NCI-H2171 (cell line): ENCODE measurements at places on chromosomes 5 and 9.

GRCh38 chr9:122355336-122355875 lies 15.4 kb upstream of the PTGS1 start:
- no peak for DNase-seq

- DNase-seq: no peak
These were observed 32.9 kb upstream of the CEP72 start for GRCh38 chr5:579211-579610.

GRCh38 chr5:159780246-159780645 lies 136.0 kb upstream of the ADRA1B start:
- no peak for DNase-seq

DNA sequence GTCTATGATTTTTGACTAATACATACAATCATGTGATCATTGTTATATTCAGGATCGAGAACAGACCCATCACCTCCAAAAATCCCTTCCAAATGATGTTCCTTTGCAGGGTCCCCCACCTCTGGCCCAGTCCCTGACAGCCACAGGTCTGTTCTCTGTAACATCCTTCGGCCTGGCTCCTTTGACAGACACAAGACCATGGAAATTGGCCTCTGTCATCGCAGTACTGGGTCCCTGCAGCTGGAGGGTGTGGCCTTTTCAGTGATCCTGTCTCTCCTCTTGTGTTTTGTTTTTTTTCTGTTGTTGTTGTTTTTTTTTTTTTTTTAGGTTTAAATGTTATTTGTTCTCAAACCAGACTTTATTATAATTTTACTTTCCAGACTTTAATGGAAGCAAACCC lies 27.4 kb upstream of the ANKRD33B start:
- DNase-seq: no peak

DNA sequence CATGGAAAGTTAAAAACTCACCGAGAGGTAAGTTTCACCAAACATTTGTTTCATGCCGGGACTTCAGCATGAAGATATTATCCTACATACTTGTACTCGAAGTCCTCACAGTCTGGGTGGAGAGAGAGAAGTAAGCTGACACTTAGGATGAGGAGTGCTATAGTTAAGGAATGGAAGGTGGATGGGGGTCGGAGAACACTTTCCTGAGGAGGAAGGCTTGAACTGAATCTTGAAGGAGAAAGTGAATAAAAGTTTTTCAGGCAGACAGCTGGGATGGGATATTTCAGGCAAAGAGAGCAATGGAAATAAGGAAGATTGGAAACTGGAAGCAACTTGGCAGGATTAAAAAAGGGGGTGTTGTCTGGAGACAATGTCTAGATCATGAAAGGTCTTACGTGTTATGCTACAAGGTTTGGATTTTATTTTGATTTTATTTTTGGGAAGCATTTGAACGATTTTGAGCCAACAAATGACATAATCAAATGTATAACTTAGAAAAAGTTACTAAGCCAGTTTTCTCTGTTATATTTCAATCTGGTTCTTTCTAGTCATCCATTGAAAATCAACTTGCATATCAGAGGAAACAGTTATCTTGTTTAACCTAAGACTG lies 167.1 kb downstream of the PAM start:
- DNase-seq: no peak

DNA sequence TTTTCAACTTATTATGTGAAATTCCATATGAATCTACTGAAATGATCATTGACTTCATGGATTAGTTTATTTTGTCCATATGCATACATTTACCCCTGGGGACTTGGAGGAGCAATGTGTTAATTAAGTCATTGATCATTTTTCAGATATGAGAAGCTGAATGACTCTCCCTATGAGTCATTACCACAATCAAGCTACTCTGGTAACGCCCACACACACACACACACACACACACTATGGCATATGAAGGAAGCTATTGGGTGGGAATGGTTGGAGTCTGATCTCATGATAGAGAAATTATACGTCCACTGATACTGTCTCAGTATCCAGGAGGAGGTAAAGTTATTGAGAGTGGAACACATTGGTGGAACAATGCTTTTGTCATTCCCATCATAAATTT lies 528.9 kb downstream of the AGTPBP1 start:
- DNase-seq: no peak
